ENCODE measurements at places on chromosomes 2 and 18.

DNA sequence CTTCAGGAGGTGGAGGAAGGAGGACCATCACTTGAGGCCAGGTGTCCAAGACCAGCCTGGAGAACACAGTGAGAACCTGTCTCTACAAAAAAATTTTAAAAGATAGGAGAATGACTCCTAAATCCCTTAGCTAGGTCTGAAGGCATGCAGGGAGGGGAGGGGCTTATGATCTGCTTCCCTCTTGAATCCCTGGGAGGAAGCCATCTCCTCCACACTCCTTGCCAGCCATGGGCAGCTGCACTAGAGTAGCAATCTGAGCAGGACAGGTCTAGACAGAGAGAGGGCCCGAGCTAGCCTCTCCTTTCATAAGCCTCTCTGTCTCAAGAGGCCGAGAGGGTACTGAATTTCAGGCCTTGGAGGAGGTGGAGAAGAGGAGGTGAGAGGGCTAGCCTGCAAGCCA lies 42.5 kb downstream of the DAPL1 start:
- no peak for DNase-seq

DNA sequence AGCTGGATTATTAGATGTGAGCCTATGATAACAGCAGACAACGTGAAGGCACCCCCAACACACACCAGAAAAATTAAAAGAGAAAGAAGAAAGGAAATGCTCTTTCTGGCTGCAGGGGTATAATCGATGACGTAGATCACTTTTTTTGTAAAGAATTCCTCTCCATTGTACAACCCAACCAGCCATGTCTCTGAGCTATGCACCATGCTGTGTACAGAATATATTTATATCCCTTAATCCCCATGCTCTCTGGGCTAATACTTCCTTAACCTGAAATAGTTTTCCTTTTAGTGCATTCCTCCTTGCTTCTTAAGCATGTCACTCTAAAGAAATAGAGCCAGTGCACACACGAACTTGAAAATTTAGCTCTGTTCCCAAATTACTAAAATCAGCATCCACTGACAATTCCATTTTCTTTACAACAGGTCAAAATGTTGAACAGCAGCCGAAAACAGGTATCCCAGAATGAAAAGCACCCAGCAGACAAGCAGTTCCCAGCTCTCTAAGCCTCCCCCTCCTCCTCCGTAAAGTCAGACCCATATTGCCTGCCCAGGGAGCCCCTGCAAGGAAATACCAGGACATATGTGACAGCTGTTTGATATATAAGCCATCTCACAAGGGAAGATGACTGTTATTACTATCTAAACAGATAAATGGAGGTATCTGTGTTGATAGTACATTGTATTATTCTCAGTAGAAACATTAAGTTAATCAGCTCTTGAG lies 247.4 kb upstream of the RAB6C start:
- no peak for DNase-seq

DNA sequence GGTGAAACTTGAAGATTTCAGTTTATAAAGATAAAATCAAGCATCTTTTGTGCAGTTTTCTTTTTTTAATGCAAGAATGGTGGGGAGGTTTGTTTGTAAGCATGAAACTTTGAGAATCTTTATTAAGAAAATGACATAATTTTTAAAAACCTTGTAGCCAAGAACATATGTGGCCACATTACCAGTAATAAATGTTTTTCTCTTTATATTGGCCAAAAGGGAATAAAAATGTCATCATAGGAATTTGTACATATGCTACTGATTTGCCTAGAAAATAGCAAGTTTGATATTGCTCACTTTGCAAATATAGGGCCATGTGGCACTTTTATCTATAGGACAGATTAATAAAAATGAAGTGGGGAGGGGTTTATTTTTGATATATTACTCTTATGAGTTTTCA lies 25.6 kb downstream of the METTL21A start:
- no peak for DNase-seq

GRCh38 chr2:30312916-30313315 lies 81.6 kb downstream of the LBH start:
- no peak for DNase-seq

GRCh38 chr18:46706968-46707367 lies 49.9 kb downstream of the ST8SIA5 start:
- no peak for DNase-seq

- no peak for DNase-seq
These were observed 4.0 kb upstream of the MREG start for GRCh38 chr2:216017365-216017764.

GRCh38 chr2:68466778-68467076 lies 367 bp downstream of the FBXO48 start:
- no peak for DNase-seq

DNA sequence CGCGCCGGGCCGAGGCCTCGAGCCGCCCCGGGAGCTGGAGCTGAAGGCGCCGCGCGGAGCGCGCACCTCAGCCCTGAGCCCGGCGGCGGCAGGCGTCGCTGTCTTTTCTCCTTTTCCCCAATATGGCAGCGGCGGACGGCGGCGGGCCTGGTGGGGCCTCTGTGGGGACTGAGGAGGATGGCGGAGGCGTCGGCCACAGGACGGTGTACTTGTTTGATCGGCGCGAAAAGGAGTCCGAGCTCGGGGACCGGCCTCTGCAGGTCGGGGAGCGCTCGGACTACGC lies 369 bp downstream of the SMCHD1 start:
- DNase-seq, result no peak

DNA sequence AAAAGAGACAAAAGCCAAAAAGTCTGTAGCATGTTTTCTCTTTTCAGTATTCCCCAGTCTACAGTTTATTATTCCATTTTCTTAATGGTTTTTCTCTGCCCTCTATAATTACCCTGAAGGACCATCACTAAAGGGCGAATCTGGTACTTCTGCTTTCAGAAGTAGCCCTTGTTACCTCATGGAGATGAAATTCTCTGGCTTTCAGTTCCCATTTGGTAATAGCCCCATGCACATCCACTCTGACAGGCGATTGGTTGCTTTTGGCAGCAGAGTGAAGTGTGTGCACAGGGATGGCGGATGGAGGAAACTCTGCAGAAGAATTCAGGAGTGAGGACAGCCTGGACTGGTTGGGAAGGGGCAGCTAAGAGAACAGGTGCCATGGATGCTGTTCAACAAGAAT lies 66.3 kb upstream of the NABP1 start:
- peak; percentile 79 for DNase-seq

DNA sequence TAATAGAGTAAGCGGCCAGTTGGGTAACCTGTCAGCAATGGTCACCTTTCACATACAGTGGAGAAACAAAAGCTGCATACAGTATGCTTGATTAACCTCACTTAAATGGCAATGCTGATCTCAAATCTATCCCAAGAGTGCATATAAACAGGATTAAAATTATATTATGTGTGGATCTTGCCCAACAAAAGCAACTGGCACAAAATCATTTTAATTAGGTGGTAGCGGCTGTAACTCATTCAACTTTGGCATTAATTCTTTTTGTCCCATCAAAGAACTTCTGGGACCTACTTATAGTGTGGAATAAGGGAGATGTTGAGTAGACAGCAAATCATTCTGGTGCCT lies 167.8 kb upstream of the VRK2 start:
- DNase-seq, result no peak

- DNase-seq, result no peak
These were observed 31.0 kb downstream of the ANKRD29 start for GRCh38 chr18:23631746-23632145.

DNA sequence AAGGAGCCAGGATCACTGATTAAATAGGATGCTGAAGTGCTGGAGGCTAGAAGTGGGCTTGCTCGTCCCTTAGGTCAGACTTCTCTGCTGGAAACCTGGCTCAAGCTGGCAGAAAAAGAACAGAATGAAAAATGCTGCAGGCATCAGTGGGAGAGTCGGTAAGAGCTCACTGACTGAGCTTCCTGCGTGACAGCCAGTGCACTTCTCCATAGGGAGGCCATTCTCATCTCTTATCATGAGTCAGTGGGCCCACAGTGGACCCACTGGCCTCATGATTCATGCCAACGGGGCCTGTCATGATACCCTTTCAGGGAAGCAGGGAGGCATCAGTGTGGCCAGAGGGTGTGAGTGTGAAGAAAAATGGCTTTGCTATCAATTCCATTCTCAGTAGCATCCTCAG lies 498.2 kb downstream of the PTPRM start:
- DNase-seq, result no peak

- no peak for DNase-seq
These were observed 60.6 kb downstream of the SCG2 start for GRCh38 chr2:223541546-223541945.

- DNase-seq, result no peak
These were observed 58.2 kb downstream of the ACKR3 start for GRCh38 chr2:236627841-236628240.

- no peak for DNase-seq
These were observed 54.3 kb downstream of the THUMPD2 start for GRCh38 chr2:39724828-39725144.

- DNase-seq, result no peak
These were observed 11.8 kb upstream of the CCBE1 start for GRCh38 chr18:59708988-59709387.

GRCh38 chr2:42025151-42025582 lies 22.7 kb upstream of the PKDCC start:
- no peak for DNase-seq

GRCh38 chr2:50831676-50832075 lies 200.3 kb downstream of the NRXN1 start:
- no peak for DNase-seq

- no peak for DNase-seq
These were observed 495.1 kb upstream of the MYT1L start for GRCh38 chr2:2826209-2826551.

- no peak for DNase-seq
These were observed 163.7 kb upstream of the APCDD1 start for GRCh38 chr18:10290638-10291235.

DNA sequence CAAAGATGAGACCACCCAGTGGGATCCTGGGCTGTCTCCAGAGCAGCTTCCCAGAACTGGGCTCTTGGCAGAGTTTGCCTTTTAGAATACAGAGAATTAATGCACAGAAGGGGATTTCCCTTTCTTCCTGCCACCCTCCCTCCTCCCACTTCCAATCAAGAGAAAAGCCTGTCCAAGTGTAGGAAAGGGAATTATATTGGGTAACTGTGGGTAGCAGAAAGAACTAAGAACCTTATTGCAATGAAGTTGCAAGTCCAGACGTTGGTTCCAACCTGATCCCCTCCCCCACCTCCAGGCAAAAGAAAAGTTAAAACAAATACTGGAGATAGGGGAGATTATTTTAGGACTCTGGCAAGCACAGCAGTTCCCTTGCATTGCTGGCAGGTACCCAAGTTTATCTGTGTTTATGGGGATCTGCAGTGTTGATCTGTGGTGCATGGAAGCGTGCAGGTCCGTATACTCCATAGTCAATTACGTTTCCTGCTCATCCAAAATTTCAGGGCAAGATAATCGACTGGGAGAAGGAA lies 114.3 kb downstream of the PRKCE start:
- DNase-seq, result peak; percentile 72

DNA sequence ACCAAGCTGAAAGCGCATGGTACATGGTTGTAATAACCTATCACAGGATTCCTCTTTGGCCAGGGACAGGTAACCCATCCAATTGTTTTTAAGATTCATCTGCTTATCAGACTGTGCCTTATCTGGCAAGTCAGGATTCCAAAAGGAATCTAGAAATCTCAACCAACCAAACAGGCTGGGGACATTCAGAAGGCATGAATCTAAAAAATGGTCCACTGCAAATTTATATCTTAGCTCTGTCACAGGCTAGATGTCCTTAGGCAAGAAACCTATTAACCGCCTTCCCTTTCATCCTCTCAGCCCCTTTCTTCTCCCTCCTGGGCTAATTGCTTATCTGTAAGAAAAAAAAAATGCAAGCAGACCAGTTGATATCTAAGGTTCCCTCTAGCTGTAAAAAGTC lies 4.3 kb downstream of the LRP2 start:
- no peak for DNase-seq

GRCh38 chr18:21759836-21760235 lies 19.2 kb downstream of the MIB1 start:
- DNase-seq, result no peak

DNA sequence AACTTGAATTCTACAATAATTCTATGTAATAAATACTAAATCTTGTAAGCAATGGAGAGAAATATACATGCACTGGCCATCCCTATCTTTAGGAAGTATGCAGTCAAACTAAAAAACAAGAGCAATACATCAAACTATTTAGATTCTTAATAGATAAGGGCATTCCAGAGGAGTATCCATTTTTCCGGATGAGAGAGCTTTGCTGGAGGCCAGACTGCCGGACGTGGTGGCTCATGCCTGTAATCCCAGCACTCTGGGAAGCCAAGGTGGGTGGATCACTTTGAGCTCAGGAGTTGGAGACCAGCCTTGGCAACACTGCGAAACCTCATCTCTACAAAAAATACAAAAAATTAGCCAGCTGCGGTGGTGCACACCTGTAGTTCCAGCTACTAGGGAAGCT lies 60.8 kb downstream of the KIF5C start:
- no peak for DNase-seq

GRCh38 chr2:154097833-154098398 lies 226.2 kb downstream of the GALNT13 start:
- no peak for DNase-seq

DNA sequence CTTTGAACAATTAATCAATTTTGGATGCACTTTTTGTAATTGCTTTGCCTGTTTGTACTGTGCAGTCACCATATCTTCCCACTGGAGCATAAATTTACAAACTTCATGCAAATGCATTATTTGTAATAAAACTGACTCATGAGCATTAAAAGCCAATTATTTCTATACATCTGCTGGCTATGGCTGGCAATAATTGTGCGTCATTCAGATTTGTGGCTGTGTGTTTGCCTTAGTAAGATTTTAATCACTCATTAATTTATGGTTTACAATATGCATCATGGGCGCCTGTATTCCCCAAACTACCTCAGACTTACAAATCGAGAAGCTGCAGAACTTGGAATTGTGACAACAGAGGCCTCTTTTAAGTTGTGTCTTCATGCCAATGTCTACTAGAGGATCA lies 132.4 kb upstream of the TRIB2 start:
- DNase-seq, result no peak

GRCh38 chr18:27964811-27965210 lies 212.1 kb downstream of the CDH2 start:
- DNase-seq, result no peak

DNA sequence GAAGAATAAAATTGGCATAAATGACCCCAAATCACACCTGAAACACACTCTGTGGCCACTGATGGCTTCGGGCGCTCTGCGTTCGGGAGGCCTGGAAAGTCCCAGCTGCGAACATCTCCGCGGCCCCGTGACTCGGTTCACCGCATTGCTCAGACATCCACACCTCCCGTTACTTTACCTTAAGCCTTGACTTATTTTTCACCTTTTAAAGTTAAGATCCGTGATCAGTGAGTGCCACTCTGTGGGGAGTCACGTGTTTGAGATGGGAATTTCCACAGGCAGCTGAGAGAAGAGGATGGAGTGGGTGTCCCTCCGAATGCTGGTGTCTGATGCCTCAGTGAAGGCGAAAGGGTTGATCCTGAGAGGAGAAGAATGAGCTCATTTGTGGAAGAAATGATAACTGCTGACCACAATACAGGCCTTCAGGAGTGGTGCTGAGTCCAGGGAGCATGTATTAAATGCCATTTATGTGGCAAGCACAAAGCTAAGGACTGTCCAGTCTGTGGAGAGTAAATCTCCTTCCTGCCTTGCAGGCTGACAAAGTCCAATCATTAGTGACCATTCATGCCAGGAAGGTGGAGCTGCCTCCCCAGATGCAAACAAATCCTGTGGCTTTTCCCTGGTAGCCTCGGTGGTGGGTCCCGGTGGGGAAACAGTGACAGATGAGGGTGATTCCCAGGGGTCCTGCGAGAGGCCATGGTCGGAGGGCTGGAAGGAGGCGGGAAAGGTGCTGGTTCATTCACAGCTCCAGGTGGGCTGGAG lies 168.8 kb downstream of the RTP5 start:
- no peak for DNase-seq

Data from HL-60 (cell line).